AG09319 (cell line): ENCODE measurements at places on chromosomes 11 and 22.

DNA sequence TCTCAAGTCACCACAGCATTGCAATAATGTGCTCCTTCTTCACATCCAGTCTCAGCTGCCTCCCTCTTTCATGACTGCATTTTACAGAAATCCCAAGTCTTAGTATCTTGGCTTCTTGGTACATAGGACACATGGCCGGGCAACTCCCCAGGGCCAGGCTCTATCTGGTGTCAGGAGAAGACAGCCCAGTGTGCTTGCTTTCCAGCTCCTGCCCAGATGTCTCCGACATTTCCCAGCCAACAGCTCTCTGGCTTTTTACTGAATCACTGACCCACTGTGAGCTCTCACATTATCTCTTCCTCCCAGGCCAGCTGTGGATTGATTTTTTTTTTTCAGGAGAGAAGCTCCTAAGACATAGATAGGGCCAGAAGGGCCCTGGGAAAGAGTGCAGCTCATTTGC, 346.0 kb upstream of the C11orf87 start:
- no peak for DNase-seq

- DNase-seq = no peak
These were observed 22.3 kb upstream of the SPON1 start for GRCh38 chr11:13939961-13940906.

GRCh38 chr11:73318501-73319011, 10.5 kb downstream of the ARHGEF17 start:
- DNase-seq = no peak

DNA sequence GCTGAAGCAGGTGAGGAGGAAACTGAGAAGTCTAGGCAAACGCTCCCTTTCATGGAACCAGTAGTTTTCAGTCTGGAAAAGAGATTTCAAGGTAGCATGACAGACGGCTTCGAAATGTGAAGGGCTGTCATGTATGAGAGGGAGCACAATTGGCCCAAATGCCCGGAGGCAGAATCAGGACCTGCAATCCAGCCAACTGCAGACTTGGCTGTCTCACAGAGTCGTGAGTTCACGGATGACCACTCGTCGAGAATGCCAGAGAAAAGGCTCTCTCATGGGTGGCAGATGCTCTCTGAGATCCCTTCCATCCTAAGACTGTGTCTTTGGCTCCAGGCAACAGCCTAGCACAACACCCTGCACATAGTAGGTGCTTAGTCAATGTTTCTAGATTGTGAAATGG, 134.8 kb downstream of the DSCAML1 start:
- no peak for DNase-seq

DNA sequence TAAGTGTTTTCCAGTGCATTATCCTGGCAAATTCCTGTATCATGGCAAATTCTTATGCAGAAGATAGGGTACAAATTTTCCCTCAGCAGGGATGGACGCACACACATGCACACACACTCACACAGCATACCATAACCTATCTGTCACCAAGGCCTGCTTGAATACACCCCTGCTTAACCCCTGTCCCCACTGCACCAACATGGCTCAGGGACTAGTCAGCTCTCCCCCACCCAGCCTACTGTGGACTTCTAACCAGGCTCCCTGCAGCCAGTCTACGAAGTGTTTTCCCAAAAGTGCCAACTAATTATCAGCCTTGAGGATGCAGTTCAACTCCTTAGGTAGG, 63.1 kb downstream of the RAB30 start:
- no peak for DNase-seq

GRCh38 chr11:31424652-31425051, 55.0 kb downstream of the DNAJC24 start:
- DNase-seq = no peak

DNA sequence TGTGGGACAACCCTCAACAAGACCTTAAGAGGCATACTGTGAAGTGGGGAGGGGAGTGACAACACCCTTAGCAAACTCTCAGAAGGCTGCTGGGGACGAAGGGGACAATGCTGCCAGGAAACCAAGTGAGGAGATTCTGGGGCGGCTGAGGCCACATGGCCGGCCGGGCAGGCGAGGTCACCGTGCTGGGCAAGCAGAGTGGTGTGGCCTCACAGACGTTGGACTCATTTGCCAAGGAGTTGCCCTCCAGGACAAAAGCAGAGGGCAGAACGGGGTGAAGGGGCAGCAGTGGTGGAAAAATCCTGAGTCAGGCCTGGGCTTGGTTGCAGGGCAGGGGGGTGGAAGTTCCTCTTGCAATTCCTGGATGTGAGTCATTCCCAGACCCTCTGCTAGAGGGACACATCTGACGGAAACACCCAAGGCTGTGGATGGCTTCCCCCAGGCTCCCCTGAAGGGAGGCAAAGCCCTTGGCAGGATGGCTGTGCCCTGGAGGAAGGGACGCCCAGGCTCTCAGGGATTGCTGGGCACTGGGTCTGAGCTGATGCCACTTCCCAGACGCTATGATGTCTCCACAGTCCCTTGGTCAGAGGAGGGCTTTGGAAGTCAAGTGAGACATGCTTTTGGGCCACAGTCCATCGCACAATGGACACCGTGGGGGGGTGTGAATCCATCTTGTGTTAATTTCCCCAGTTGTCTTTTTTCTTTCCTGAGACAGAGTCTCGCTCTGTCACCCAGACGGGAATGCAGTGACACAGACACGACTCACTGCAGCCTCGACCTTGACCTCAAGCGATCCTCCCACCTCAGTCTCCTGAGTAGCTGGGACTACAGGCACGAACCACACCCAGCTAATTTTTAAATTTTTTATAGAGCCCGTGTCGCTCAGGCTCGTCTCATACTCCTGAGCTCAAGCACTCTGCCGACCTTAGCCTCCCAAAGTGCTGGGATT, 16.2 kb upstream of the SHANK3 start:
- DNase-seq = no peak

- no peak for DNase-seq
These were observed 2.2 kb downstream of the RAB30 start for GRCh38 chr11:83069441-83070043.

GRCh38 chr11:42407341-42407740, 904.5 kb upstream of the API5 start:
- DNase-seq = no peak

DNA sequence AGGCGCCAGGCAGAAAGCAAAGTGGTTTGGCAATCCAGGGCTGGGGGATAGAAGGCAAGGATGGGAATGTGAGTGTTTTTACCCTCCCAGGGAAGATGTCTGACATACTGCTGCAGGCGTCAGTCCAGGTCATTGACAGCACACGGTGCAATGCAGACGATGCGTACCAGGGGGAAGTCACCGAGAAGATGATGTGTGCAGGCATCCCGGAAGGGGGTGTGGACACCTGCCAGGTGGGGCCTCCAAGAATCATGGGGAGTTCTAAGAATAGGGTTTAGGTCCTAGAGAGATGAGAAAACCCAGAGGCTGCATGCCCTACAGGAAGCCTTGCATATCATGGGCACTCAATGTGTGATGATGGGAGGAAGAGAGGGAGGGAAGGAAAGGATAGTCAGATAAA, 28.3 kb upstream of the SMIM35 start:
- DNase-seq = no peak

DNA sequence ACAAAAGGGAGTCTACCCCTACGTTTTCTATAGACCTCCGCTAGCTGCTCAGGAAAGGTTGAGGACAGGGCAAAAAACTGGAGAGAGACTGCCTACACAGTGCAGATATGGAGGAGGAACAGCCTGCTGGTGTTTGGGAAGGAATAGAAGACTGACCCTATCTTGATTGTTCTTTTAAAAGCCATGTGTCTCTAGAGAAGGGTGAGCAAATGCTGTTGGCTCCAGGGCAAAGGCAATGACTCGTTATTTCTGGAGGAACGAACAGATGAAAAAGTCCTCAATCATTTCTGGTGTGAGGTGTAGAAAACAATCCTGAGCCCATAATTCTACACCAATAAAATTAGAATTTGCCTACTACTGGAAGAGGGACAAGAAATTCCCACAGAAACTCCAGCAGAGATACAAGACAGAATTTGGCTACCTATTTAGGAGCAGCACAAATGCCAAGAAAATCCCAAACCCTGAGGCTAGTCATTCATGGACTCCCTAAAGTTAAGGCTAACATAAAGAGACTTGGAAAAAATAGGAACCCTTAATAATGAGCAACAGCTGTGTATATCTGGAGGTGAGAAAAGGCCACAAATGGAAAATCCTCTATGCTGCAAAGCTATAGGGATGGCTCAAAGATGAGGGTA, 1206.3 kb upstream of the CNTN5 start:
- DNase-seq = no peak

GRCh38 chr11:27991736-27992135, 116.2 kb downstream of the KIF18A start:
- no peak for DNase-seq

DNA sequence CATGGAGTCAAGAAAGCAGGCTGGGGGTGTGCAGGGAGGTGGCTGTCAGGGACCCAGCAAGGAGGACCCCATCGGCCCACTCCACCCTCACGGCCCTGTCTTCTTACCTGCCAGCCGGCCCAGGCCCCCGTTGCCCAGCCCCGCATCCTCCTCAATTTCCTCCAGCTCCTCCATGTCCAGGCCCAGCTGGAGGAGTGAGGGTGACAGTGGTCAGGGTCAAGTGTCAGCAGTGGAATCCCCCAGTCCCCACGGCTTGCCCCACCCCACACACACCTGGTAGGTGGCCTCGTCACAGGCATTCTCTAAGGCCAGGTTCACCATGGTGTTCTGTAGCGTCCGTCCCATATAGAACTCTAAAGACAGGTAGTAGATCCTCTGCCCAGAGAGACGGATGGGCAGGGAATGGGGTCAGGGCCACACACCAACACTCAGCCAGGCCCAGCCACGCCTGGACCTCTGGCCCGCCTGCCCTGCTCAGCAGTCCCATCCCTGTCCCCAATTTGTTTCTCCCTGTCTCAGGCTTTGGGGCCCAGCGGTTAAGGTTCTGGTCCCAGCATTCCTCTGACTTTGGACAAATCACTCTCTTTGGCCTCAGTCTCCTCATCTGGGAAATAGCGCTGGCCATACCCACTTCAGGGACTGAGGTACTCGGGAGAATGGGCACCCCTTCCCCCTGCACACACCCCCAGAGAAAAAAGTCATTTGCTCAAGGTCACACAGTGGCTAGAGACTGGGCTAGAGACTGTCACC, 1.3 kb downstream of the PYGM start:
- DNase-seq = no peak

GRCh38 chr11:126945319-126945718, 55.3 kb downstream of the KIRREL3 start:
- no peak for DNase-seq

DNA sequence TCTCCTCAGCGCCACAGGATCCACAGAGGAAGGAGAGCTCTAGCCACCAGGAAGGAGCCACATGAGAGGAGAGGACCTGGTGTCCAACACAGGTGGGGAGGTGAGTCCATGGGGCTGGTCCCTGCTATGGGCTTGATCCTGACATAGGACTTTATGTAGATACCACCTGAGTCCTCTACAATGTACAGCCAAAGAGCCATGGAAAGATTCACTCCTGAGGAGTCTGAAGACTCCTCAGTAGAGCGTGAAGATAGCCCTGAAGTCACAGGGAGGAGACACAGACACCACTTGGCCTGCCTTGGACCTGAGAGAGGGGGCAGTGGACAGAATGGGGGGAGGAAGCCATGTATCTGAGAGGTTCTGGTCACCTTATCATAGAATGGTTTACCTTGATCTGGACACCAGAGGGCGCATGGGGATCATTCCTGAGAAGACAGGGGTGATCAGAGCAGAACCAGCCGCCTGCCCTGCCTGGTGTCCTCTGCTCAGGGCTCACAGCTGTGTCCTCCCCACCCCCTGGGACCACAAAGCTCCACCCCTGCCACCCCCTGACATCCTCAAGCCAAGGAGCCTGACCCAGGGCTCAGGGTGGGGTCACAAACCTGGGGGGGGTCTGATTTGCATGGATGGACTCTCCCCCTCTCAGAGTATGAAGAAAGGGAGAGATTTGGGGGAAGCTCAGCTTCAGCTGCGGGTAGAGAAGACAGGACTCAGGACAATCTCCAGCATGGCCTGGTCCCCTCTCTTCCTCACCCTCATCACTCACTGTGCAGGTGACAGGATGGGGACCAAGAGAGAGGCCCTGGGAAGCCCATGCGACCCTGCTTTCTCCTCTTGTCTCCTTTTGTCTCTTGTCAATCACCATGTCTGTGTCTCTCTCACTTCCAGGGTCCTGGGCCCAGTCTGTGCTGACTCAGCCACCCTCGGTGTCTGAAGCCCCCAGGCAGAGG, 77.0 kb downstream of the ZNF280B start:
- DNase-seq = no peak

DNA sequence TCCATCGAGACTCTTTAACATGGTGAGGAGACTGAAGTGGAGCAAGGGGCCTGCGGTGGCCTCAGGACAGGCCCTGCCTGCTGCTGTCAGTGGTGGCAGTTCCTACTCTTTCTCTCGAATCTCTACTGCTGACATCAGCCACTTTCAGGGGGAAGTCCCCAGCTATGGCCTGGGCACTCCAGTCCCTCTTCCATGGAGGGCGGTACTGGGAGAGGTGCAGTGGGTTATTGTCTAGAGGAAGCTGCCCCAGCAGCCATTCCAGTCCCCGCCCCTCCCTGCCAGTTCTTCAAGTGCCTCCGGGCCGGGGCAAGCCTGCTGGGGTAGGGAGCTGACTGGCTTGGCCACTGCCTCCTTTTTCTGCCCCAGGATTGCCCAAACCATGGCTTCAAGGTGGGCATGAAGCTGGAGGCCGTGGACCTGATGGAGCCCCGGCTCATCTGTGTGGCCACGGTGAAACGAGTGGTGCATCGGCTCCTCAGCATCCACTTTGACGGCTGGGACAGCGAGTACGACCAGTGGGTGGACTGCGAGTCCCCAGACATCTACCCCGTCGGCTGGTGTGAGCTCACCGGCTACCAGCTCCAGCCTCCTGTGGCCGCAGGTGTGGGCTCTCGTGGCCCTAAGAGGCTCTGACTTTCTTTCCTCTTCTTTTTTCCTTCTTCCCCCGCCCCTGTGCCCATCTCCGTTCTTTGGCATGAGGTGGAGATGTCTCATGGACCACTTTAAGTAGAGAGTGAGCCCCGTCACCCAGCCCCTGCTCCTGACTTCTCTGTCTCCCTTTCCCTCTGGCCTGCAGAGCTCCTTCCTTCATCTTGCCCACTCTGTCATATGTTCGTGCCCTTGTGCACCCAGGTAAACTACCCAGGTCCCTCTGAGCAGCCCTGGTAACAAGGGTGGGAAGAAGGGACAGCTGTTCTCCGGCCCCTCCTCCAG, 13.7 kb downstream of the CHADL start:
- no peak for DNase-seq

- no peak for DNase-seq
These were observed 123.9 kb downstream of the CTNND1 start for GRCh38 chr11:57885298-57886050.

- no peak for DNase-seq
These were observed 19.7 kb downstream of the ALX4 start for GRCh38 chr11:44290208-44290607.

DNA sequence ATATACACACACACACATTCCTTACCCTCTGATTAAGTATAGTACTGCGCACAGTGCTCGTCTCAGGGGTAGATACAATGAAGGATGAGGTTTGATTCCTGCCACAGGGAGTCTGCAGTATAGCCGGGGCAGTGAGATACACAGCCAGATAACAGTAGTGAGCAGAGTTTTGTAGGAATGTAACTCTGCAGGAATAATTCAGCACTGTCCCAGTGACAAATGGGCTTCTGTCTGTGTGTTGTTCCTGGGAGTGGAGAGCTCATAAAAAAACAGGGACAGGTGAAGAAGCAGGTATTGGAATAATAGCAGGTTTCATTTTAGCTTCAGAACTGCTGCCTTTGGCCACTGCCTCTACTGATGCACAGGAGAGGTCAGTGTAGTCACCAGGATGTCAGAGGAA, 85.3 kb upstream of the OR9Q1 start:
- DNase-seq = no peak
